Hematopoietic multipotent progenitor cell treated with erythropoietin and hydrocortisone succinate and interleukin-3 and kit ligand, for 6 days (in vitro differentiated cells): ENCODE measurements at places on chromosomes 1 and 21.
A peak's percentile ranks its signal among the peaks of the same experiment; 100 is the strongest.

DNA sequence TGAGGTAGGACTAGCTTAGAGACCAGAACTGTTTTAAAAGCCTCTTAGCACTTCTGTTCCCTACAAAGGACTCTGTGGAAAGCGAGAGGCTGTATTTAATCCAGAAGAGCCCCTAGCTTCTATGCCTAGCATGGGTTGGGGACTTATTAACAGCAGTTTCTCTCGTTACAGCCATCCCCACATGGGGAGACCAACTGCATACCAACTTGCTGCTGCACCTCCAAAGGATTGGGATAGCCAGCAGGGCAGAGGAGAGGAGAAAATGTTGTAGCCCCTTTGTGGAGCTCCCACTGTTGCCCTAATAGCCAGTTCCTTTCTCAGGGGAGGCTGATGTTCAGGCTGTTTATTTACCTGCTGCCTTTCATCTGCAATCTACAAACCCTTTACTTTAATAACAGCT, 11.0 kb upstream of the CELSR2 start:
- no peak for DNase-seq

DNA sequence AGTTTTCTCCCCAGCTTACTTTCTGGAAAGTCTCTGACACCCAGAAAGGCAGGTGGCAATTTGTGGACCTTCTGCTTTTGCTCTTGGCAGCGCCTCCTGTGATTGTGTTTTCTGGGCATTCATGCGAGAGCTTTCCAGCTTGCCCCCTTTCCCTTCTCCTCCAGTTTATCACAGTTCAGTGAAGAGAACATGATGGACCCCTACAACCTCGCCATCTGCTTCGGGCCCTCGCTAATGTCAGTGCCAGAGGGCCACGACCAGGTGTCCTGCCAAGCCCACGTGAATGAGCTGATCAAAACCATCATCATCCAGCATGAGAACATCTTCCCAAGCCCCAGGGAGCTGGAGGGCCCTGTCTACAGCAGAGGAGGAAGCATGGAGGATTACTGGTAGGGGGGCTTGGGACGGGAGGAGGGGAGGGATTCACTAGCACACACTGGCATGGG, 24.3 kb upstream of the IKBKE start:
- DNase-seq, result no peak

- no peak for DNase-seq
Observed at GRCh38 chr1:74513411-74514300, 1.2 kb upstream of the LRRC53 start.

DNA sequence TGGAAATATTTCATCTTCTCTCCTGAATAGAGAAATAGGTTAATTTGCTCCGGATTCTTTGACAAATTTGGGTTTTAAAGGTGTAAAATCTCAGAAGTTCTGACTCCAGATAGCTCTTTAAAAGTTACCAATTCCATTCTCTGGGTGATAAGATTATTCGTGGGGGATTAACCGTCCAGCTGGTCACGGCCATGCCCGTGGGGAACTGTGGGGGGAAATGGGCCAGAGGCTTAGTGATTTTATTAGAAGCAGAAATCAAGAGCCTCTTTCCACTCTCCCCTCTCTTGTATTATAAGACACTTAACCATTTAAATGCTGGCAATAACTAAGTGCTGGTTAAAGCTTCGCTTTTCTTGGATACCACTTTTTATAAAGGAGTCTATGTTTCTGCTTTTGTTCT, 376.4 kb upstream of the KAZN start:
- no peak for DNase-seq

GRCh38 chr1:185342672-185343259, 25.7 kb upstream of the IVNS1ABP start:
- no peak for DNase-seq

GRCh38 chr21:38968887-38969543, 163.3 kb downstream of the ETS2 start:
- peak; percentile 70 for DNase-seq

DNA sequence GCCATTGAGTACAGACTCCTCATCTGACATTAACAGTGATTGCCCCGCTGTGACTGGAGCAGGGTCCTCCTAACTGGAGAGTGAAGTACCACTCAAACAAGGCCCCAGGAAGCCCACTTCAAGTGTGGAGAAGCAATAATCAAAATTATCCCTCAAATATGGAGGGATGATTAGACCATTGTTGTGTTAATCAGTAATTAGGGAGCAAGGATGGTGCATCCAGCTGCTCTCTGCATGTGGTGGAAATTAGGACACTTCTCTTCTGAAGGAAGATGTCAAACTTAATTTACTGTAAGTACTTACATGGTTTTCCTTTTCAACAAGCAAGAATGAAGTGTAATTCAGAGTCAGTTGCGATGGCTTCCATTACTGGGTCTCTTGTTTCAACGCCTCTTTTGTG, 3.4 kb upstream of the ZP4 start:
- no peak for DNase-seq

DNA sequence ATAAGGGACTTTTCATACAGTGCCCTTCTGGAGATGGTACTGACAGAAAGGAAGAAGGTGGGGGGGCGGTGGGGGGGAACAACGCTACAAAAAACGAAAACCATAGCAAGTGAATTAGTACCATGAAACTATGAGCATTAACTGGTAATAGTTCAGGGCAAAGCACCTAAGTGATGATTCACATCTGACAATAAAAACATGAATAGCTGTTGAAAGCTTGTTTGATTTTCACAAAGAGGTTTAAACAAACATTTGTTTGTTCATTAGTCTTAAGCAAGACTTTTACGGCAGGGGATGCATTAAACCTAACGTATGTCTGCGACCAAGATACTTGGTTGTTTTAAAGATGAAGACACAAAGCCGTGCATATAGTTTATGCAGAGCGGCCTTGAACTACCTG, 177.5 kb downstream of the LMO4 start:
- no peak for DNase-seq

GRCh38 chr21:16007943-16008342, 278.2 kb downstream of the USP25 start:
- DNase-seq, result no peak

GRCh38 chr1:206011057-206011456, 7.9 kb upstream of the RAB7B start:
- no peak for DNase-seq

- DNase-seq, result no peak
Observed at GRCh38 chr1:244231193-244231571, 180.1 kb downstream of the ZBTB18 start.
